Left lobe of liver (tissue), 2 donors: ENCODE measurements at places on chromosomes 4 and X. TPM values are rescaled to one million over a fixed set of nuclear protein-coding genes. Genes with fewer than 3 reads are reported as not detected.

DNA sequence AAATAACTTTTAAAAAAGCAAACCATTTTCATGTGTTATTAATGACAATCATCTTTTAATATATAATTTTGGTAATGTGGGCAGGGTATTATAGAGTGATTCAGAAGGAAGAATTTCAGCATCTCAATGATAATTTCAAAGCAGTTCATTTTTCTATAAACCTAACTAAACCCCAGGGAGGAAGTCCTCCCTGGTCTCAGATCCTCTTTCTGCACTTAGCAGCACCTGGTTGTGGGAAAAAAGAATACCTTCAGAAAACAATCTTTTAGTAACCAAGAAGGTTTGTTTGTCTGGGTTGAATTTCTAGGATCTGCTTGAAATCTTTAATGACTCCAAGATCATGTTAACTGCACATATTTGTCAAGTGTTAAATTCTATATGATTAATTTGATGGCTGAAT, 29.9 kb downstream of the DKK2 start:
- DNase-seq, result no peak

DNA sequence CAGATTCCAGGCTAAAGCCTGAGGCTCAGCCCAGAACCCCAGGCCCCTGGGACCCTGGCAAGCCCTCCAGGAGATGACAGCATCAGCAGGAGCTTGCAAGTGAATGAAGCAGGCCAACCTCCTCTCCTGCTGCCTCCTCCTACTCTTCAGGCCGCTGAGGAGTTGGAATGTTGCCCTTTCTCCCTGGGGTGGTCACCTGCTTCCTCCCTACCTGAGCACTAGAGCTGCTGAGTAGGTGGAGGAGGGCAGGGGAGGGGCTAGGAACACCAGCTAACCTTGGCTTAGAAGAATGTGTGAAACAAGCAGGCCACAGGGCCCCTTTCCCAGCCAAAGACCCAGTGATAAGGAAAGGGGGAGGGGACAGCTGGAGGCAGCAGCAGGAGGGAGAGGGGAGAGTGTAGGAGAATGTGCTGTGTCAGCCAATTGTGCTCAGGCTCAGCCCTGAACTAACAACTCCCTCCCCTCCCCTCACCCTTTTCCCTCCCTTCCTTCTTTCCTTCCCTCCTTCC, 58.0 kb downstream of the PJA1 start:
- DNase-seq, result no peak

GRCh38 chrX:40647307-40648197, at the start of gene CXorf38:
Gene CXorf38, minus strand, starts transcription at chrX:40647561. Its CDS starts 41 bp downstream, at chrX:40647520.
- peak; percentile 92 for DNase-seq

- no peak for DNase-seq
Observed at GRCh38 chr4:165191348-165191656, 16.1 kb upstream of the KLHL2 start.

PHKA1 gene
- total RNA-seq, result 1.8 TPM

GRCh38 chrX:68711845-68712244, 64.4 kb downstream of the STARD8 start:
- no peak for DNase-seq
